ENCODE measurements at places on chromosomes 1 and 21. TPM values are rescaled to one million over a fixed set of nuclear protein-coding genes. Genes with fewer than 3 reads are reported as not detected.
A peak's percentile ranks its signal among the peaks of the same experiment; 100 is the strongest.

Gene PCP4
- total RNA-seq, result 1.9 TPM

DNA sequence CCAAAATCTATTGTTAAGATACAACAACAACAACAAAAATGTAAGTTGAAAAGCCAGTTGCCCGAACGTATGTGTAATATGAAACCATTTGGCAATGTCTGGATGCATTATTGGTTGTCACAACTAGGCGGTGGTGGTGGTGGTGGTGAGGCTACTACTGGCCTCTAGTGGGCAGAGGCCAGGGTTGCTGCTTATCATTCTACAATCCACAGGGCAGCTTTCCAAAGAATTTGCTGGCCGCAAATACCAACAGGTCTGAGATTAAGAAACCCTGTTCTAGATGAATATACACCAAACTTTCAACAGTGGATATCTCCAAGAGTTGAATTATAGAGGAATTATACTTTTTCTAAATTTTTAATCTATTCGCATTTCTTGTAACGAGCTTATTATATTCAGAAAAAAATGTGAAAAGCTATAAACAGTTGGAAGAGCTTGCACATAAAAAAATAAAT, 26.8 kb upstream of the ZNF697 start:
- H3K4me1 ChIP-seq, result no peaks in the 10 kb centered on the region
- no peaks in the 10 kb centered on the region for H3K27me3 ChIP-seq
- H3K36me3 ChIP-seq, result peaks cover 3% of the 10 kb centered on the region
- peak; percentile 41 for DNase-seq

DNA sequence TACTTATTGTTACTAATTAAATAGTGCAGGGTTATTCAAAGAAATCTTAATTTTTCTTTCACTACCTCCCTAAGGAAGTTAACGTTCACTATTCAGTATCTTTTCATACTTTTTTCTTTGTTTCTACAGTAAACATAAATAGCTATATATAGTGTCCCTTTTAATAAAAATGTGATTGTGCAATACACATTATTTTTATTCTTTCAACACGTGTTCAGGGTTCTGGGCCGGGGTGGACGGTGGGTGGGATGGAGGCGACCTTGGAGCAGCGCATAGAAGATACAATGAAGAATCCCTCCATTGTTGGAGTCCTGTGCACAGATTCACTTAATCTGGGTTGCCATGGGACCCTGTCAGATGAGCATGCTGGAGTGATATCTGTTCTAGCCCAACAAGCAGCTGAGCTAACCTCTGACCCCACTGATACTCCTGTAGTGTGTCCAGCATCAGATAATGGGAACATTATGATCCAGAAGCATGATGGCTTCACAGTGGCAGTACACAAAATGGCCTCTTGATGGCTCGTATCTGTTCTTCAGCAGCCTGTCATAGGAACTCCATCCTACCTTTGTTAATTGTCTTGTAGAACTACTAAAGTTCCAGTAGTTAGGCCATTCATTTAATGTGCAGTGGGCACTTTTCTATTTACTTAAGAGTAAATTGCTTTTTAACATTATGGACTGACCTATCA, 155.9 kb upstream of the L1TD1 start:
- H3K36me3 ChIP-seq, result no peaks in the 10 kb centered on the region
- DNase-seq, result no peak
- no peak overlapping the region for H3K4me3 ChIP-seq
- H3K27me3 ChIP-seq, result no peaks in the 10 kb centered on the region

- no peak for DNase-seq
- no peaks in the 10 kb centered on the region for H3K4me1 ChIP-seq
- peaks cover 2% of the 10 kb centered on the region for H3K27me3 ChIP-seq
- H3K27ac ChIP-seq, result no peak overlapping the region
- no peaks in the 10 kb centered on the region for H3K36me3 ChIP-seq
- H3K4me3 ChIP-seq, result no peak overlapping the region
Observed at GRCh38 chr1:160062230-160062532, 7.8 kb downstream of the KCNJ10 start.

GRCh38 chr1:186461014-186461413, at the start of gene PDC:
TSS of gene PDC (minus strand) at chr1:186461114. CDS start at chr1:186449459, 11,655 bp downstream.
- H3K4me3 ChIP-seq, result no peak within 1 kb of the TSS
- no peak within 1 kb of the TSS for H3K27ac ChIP-seq
- DNase-seq, result no peak
- no peaks in the 10 kb centered on the region for H3K4me1 ChIP-seq
- no peaks in the 10 kb centered on the region for H3K27me3 ChIP-seq

DNA sequence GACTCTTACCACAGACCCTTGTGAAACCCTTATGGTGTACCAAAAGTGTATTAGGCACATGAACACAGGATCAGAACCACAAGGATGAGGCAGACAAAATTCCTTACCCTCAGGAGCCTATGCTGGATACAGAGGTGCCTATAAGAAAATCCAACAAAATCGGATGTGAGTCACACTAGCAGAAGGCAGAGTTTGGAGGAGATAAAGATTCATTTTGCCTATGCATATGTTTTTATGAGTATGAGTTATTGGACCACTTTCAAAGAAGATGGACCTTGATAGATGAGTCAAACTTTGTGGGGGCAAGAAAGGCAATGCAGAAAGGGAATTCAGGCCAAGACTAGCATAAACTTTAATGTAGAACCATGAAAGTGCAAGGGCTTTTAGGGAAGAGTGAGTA, 17.0 kb downstream of the CAMK1G start:
- DNase-seq, result no peak
- peaks cover 7% of the 10 kb centered on the region for H3K4me1 ChIP-seq

DNA sequence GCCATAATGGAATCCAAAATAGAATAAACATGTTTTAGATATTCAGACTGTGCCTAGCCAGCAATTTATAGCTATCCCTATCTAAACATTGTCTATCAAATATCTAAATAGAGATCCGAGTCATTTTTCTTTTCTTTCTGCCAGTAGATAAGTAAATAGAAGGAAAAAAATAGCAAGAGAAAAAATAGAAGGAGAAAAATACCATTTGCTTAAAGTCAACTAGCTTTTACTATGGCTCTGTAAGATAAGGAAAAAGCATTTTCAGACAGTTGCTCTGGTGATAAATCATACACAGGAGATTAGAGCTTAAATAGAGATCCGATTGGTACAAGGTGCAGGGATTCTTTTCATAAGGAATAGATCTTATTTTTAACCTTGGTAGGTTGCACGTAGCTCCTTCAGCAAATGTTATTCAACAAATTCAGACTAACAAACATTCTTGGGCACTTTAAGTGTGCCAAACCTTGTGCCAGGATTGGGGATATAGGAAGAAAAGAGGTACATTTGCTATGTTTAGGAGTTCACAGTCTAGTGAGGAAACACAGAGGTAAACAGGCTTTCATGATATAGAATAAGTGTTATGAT, 70.1 kb upstream of the CCDC190 start:
- H3K27ac ChIP-seq, result no peak overlapping the region
- peaks cover 2% of the 10 kb centered on the region for H3K4me1 ChIP-seq
- H3K27me3 ChIP-seq, result no peaks in the 10 kb centered on the region
- no peak overlapping the region for H3K4me3 ChIP-seq

- peaks cover 8% of the 10 kb centered on the region for H3K27me3 ChIP-seq
- peak; percentile 41 for DNase-seq
- H3K27ac ChIP-seq, result peak overlapping the region; percentile 70
- no peaks in the 10 kb centered on the region for H3K36me3 ChIP-seq
- peaks cover 26% of the 10 kb centered on the region for H3K4me1 ChIP-seq
Observed at GRCh38 chr1:11802616-11802972, 3.2 kb downstream of the MTHFR start.

Gene C4BPA
- total RNA-seq, result not detected

GRCh38 chr1:223208164-223209076, 65.4 kb upstream of the TLR5 start:
- H3K27ac ChIP-seq, result no peak overlapping the region
- H3K27me3 ChIP-seq, result peaks cover 5% of the 10 kb centered on the region
- no peaks in the 10 kb centered on the region for H3K36me3 ChIP-seq
- no peak overlapping the region for H3K4me3 ChIP-seq

GRCh38 chr1:85582687-85583591, 2.4 kb downstream of the CCN1 start:
- peaks cover 9% of the 10 kb centered on the region for H3K4me1 ChIP-seq
- H3K4me3 ChIP-seq, result no peak overlapping the region
- no peaks in the 10 kb centered on the region for H3K36me3 ChIP-seq
- no peak for DNase-seq
- peaks cover 19% of the 10 kb centered on the region for H3K27me3 ChIP-seq
- no peak overlapping the region for H3K27ac ChIP-seq

DNA sequence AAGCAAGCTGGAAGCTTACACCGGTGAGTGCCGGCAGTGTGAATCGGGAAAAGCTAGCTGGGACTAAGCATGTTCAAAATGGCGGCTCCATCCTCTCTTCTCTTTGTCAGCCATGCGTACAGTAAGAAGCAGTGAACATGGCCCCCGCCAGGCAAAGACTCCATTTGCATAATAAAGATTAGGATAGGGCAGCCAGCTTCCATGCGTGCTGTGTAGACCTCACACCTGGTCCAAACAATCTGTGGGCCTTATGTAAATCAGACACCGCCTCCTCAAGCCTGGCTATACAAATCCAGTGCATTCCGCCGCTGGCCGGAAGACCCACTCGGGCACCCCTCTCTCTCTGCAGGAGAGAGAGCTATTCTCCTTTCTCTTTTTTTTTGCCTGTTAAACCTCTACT, 150.3 kb downstream of the TIAM1 start:
- H3K27ac ChIP-seq, result peak overlapping the region; percentile 76
- H3K4me1 ChIP-seq, result no peaks in the 10 kb centered on the region
- H3K27me3 ChIP-seq, result no peaks in the 10 kb centered on the region
- no peak overlapping the region for H3K4me3 ChIP-seq

Gene AMY1A
- total RNA-seq, result not detected

GRCh38 chr1:7698641-7699040, 72.5 kb upstream of the VAMP3 start:
- H3K4me3 ChIP-seq, result no peak overlapping the region
- DNase-seq, result no peak
- H3K36me3 ChIP-seq, result peaks cover 13% of the 10 kb centered on the region
- H3K27ac ChIP-seq, result no peak overlapping the region
- peaks cover 14% of the 10 kb centered on the region for H3K27me3 ChIP-seq

Measured in glutamatergic neuron (in vitro differentiated cells).